IMR-90 (cell line): ENCODE measurements at places on chromosomes 6 and 20. TPM values are rescaled to one million over a fixed set of nuclear protein-coding genes. Genes with fewer than 3 reads are reported as not detected.

GRCh38 chr6:148700047-148700715 lies 46.6 kb upstream of the UST start:
- peak; percentile 41 for DNase-seq

GRCh38 chr6:35691027-35691824 lies 2.5 kb upstream of the FKBP5 start:
- peak; percentile 44 for DNase-seq

- DNase-seq: no peak
Observed at GRCh38 chr20:63950701-63951397, 5.4 kb downstream of the UCKL1 start.

The FOXQ1 gene
- total RNA-seq: not detected in 2 replicates

The ISM1 gene
- not detected in 2 replicates for total RNA-seq
